ENCODE measurements at places on chromosomes 16 and 17.

- DNase-seq: no peak
These were observed at the start of gene OR3A2 for GRCh38 chr17:3385869-3386816. Gene OR3A2, minus strand, starts transcription at chr17:3386308.

DNA sequence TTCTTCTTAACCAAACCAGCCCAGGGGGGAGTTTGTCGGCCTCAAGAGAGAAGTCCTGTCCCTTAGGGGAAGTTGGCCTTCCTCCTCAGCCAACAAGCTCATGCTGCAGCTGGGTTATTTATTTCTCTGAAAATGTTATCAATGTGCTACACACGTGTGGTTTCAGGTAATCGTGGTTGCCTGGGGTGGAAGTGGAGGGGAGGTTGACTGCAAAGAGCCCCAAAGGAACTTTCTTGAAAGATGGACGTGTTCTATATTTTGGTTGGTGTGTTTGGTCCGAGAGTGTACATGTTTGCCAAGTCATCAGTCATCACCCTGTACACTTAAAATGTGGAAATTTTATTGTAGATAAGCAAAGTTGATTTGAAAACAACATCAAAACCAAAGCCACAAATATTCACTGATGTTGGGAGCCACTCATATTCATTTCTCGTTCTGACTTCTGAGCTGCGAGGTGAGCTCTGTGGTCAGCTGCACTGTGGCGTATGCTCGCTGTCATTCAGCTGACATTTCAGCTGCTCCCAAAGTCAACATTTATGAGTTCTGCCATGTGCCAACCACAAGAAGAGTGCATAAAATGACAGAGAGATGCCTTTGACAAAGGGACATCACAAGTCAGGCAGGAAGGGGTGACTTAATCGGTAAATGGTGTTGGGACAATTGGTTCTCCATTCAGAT lies 26.5 kb upstream of the ADGRG1 start:
- DNase-seq: no peak

DNA sequence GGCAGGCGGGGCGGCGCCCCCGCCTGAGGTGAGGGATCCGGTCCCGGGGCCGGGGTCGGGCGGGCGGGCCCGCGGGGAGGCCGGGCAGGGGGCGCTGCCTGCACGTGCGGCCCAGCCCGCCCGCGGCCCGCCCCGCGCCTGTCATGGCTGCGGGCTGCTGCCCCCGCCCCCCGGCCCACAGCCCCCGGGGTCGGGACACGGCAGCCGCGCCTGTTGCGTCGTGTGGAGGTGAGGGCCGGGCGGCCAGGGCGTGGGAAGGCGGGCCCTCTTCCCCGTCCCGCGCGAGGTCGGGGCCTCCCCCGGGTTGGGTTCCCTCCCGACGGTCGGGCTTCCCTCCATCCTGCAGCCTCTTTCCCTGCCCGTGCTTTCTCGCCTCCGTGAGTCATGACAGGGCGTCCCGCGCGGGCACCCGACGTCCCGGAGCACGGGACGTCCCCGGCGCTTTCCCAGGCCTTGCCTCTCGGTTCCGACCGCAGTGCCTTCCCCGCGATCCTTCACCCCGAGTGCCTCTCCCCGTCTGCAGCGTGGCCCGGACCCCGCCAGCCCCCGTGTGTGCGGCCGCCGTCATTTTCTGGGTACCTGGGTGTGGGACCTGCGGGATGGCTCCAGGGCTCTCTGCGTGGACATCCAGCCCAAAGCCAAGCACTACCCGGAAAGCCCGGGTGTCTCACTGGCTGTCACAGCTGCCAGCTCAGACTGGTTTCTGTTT lies 76.7 kb downstream of the CHD9 start:
- DNase-seq: peak; percentile 21

GRCh38 chr16:78720416-78720815 lies 621.0 kb downstream of the WWOX start:
- DNase-seq: no peak

- no peak for DNase-seq
These were observed 9.4 kb downstream of the CYBC1 start for GRCh38 chr17:82440991-82441627.

DNA sequence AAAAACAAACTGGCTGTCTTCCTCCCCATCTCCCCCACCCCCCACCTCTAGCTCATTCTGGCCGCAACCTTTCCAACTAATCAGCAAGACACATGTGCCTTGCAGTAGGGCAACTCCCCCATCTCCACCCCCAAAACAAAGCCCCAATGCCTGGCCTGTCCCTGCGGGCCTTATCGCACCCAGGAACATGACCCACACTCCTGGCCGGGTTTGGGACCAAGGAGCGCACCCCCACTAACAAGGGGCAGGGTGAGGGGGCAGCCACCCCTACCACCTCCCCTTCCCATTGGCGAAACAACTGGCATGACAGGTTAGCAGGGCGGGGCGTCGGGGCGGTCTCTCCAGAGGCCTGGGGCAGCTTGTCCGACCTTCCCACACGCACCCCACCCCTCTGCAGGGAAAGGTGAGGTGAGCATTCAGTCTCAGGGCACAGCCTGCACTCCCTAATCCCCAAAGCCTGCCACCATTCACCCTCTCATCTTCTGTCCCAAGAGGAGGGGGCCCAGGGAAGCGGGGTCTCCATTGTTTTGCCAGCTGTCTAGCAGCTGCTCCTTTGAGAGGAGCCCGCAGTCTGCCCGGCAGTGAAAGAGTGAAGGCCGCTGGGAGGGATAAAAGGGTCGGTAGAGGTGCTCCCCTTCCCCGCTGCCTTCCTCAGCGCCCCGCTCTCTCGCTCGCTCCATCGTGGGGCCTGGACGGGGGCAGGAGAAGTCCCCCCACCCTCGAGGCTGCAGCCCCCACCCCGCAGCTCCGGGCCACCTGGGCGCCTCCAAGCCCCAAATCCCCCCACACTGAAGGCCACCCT lies 765 bp downstream of the MYO18A start:
- DNase-seq: no peak

DNA sequence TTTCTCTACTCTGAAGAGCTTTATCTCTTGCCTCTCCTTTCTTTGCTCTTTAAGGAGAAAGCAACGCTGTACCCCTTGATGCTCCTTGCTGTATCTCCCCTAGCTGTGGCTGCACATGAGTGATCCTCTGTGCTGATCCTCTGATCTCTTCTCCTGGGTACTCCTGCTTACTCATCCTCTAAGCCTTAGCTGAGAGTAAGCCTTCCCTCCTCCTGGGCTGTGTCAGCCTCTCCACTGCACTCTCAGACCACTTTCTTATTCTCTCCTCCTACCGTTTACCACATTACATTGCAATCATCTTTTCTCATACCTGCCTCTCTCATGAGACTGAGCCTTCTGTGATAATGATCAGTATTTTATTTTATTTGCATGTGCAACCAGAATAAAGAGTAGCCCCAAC lies 25.1 kb downstream of the SOX9 start:
- no peak for DNase-seq

GRCh38 chr17:46179375-46179999 lies 13.7 kb downstream of the KANSL1 start:
- no peak for DNase-seq
